Gastroesophageal sphincter (tissue), 4 donors: ENCODE measurements at places on chromosomes 7 and 10.
A peak's percentile ranks its signal among the peaks of the same experiment; 100 is the strongest.

DNA sequence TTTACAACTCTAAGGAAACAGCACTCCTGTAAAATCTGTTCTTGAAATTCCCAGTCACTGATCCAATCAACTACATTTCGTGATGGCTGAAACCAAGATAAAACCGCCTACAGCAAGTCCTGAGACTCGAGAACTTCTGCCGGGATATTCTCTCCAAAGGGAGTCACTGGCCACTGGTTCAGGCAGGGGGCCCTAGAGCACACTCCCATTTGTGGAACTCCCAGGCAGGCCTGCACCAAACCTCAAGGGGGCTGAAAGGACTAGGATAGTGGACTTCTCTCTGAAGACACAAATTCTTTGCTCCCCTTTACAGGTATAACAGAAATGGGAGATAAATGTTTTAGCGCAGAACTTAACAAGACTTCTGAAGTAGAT, 16.3 kb downstream of the CYTH3 start:
- no peak overlapping the region for H3K27ac ChIP-seq
- H3K27me3 ChIP-seq, result no peaks in the 10 kb centered on the region
- no peak for ATAC-seq
- H3K4me1 ChIP-seq, result no peaks in the 10 kb centered on the region

DNA sequence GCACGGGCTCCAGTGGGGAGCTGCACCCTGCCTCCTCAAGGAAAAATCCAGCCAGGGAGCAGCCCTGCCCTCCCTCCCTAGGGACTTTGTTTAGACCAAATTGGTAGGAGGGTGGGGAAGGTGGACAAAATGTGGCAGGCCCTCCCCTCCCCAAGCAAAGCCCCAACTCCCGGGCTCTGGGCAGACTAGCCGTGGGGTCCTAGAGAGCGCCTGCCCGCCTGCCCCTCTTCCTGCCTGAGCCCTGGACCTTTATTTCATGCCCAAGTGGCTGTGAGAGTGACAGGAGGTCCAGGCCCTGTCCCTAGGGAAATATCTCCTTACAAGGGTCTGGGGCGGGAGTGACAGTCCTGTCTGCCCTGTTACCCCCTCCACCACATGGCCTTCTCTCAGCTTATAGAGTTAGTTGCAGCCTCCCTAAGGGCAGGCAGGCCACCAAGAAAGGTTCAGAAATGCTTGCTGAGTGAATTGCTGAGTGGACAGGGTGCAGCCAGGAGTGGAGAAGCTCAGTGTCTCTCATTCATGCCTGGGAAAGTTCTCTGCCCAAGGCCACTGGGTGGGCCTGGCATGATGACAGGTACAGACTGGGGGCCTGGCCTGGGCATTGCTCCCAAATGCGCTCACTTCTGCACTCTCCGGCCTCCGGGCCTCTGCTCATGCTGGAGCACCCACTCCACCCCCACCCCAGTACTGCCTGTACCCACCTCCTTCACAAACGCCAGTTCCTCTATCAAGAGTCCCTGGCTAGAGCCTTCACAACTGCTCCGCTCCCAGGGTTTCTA, 25.2 kb downstream of the DNAJB12 start:
- H3K36me3 ChIP-seq, result peaks cover 6% of the 10 kb centered on the region
- H3K4me1 ChIP-seq, result peaks cover 46% of the 10 kb centered on the region
- no peak overlapping the region for H3K4me3 ChIP-seq

DNA sequence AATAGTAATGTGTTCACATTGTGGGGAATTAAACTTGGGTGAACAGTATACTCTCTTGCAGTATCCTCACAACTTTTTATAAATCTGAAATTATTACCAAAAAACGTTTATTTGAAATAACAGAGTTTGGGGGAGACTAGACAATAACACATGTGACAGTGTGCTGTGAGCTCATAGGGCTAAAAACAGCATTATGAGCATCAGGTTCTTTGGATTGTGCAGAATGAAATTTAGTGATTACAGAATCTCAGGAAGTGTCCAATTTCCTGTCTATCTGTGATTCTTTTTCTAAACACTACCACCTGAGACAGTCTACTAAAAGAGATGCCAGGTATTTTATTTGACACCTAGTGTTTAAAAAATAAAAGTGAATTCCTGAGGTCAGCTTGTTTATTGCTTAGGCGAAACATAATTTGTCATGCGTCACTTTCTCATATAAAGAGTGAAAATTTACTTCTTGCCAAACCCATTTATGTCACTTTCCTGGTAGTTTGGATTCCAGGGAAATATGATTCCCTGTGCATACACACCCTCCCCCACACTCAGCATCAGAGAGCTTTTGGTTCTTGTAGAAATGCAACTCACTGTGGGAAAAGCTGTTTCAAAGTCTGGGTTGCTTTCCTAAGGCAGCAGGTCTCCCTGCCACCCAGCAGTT, 71.2 kb downstream of the AOAH start:
- peaks cover 2% of the 10 kb centered on the region for H3K4me1 ChIP-seq
- H3K36me3 ChIP-seq, result no peaks in the 10 kb centered on the region
- no peak for ATAC-seq
- no peaks in the 10 kb centered on the region for H3K27me3 ChIP-seq
- no peak overlapping the region for H3K27ac ChIP-seq
- H3K4me3 ChIP-seq, result no peak overlapping the region

DNA sequence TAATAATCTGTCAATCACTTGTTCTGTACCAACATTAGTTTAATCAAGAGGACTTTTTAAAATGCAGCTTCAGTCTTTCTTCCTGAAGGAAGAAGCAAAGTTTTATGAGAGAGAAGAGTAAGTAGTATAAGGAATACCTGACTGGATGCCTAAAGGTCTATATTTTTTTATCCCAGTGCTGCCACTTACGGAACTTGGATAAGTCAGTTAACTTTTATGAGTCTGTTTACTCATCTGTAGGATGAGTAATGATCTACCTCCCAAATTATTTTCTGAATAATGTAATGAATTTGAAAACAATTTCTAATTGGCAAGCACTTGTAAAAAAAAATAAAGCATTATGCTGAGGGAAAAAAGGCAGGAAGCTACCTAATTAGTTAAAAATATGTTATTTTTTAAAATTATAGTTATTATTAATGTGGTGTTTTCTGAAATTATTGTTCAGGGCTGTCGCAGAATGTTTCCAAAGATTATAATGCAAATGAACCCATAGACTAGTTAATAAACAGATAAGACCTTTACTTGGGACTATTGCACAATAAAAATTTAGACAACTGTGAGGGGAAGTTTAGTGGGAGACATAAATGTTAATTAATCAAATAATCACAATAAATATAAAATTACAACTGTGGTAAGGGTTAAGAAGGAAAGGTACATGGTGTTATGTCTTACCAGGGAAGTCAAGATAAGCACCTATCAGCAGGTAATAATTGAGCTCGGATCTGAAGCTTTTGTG, 24.6 kb downstream of the SLK start:
- H3K4me1 ChIP-seq, result no peaks in the 10 kb centered on the region
- no peak for ATAC-seq
- H3K27me3 ChIP-seq, result no peaks in the 10 kb centered on the region
- no peaks in the 10 kb centered on the region for H3K36me3 ChIP-seq

- H3K27ac ChIP-seq, result no peak overlapping the region
- H3K4me3 ChIP-seq, result no peak overlapping the region
- no peaks in the 10 kb centered on the region for H3K36me3 ChIP-seq
- H3K4me1 ChIP-seq, result no peaks in the 10 kb centered on the region
- ATAC-seq, result no peak
- H3K27me3 ChIP-seq, result peaks cover 39% of the 10 kb centered on the region
Measured at GRCh38 chr10:46550076-46550790, 6.2 kb downstream of the GPRIN2 start.

DNA sequence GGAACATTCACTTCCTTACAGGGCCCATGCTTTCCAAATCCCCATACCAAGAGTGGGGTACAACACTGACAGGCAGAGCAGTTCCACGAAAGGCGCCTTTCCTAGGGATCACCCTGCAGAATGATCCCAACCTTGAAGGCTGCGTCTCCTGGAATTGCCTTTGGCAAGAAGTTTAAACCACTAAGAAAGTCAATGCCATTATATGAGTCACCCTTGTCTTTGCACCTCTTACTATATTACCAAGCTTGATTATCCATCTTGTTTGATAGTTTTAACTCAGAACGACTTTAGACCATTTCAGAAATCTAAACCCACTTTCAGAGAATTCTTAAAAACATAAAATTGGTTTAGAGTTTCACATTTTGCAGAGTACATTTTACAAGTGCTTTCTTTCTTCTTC, 282.1 kb downstream of the ARHGAP12 start:
- ATAC-seq, result no peak
- no peaks in the 10 kb centered on the region for H3K27me3 ChIP-seq
- H3K27ac ChIP-seq, result no peak overlapping the region

GRCh38 chr7:73451780-73452398, 18.3 kb downstream of the FZD9 start:
- H3K27ac ChIP-seq, result no peak overlapping the region
- no peaks in the 10 kb centered on the region for H3K36me3 ChIP-seq
- H3K27me3 ChIP-seq, result no peaks in the 10 kb centered on the region
- no peaks in the 10 kb centered on the region for H3K4me1 ChIP-seq
- ATAC-seq, result peak; percentile 63

GRCh38 chr10:17222329-17222728, 5.7 kb upstream of the VIM start:
- no peak overlapping the region for H3K27ac ChIP-seq
- no peaks in the 10 kb centered on the region for H3K36me3 ChIP-seq

DNA sequence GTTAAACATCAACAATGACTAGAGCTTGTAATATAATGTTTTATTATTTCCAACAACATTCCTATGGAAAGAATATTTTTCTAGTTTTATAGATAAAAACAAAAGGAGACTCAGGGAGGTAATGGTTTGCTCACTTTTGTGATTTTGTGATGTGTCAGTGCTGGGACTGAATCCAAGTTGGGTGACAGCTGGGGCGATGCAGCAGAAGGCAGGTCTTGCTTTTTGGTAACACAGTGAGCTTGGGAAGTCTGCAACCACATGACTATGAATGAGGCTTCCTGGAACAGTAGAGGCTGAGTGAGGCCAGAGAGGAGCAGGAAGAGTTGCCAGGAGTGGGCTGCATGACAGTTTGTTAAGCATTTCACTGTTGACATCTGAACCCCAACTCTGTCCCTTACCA, 4.9 kb upstream of the YKT6 start:
- no peaks in the 10 kb centered on the region for H3K4me1 ChIP-seq
- no peak overlapping the region for H3K4me3 ChIP-seq
- no peak for ATAC-seq
- H3K27ac ChIP-seq, result no peak overlapping the region

DNA sequence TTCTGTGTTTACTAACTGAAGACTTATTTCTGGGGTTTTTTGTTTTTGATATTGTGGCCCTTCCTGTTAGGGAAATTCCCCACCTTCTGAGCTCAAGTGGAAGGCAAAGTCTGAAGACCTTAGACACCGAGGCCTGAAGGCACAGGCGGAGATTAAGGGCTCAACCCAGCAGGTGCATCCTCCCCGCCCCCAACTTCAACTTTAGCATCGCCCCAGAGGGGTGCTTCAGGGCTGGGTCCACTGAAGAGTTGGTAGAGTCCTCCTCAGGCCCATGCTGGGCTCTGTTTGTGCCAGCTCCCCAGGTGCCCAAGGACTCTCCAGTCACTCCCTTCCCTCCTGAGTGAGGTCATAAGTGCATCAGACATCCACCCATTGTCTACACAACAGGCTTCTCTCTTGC, 9.4 kb upstream of the PPIA start:
- no peaks in the 10 kb centered on the region for H3K4me1 ChIP-seq
- no peak overlapping the region for H3K27ac ChIP-seq
- ATAC-seq, result no peak
- H3K27me3 ChIP-seq, result no peaks in the 10 kb centered on the region

- no peak overlapping the region for H3K27ac ChIP-seq
- H3K4me1 ChIP-seq, result peaks cover 3% of the 10 kb centered on the region
- no peak overlapping the region for H3K4me3 ChIP-seq
- ATAC-seq, result no peak
Measured at GRCh38 chr7:107119376-107120105, 49.3 kb upstream of the HBP1 start.

- ATAC-seq, result no peak
- no peak overlapping the region for H3K4me3 ChIP-seq
Measured at GRCh38 chr7:141360803-141361202, 190.4 kb upstream of the AGK start.

GRCh38 chr10:132961787-132962622, 19.6 kb upstream of the CFAP46 start:
- peak overlapping the region; percentile 48 for H3K4me3 ChIP-seq
- H3K4me1 ChIP-seq, result no peaks in the 10 kb centered on the region
- ATAC-seq, result peak; percentile 60
- no peak overlapping the region for H3K27ac ChIP-seq
- no peaks in the 10 kb centered on the region for H3K36me3 ChIP-seq

DNA sequence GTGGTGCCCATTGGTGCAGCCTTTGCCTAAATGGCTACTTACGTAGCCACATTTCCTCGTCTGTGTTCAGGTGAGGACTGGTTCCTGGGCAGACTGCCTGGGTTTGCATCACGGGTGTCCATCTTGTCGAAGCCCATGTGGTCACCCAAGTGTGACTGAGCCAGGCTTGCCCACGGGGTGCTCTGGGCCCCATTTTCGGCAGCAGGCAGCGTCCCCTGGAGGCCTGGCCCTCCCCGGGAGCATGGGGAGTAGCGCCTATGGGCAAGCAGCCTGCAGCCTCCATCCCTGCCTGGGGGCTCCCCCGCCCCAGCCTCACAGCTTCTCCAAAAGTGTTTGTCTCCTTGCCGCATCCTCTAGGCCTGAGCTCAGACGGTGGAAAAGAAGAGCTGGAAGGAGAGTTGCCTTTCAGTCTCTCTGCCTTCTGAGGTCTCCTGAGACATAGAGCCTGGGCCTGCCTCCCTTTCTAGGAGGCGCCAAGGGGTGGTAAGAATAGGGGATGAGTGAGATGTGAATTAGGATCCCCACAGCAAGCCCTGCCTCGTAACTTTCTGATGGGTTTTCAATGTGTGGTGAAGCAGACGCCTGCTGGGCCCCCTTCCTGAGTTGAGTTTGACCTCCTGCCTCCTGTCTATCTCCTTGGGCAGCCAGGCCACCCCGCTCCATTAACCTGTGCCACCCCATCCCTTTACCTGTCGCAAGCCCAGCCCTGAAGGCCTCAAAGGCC, 42.7 kb downstream of the HTRA1 start:
- ATAC-seq, result no peak
- no peak overlapping the region for H3K27ac ChIP-seq
- no peaks in the 10 kb centered on the region for H3K27me3 ChIP-seq
- peaks cover 44% of the 10 kb centered on the region for H3K4me1 ChIP-seq

- no peaks in the 10 kb centered on the region for H3K4me1 ChIP-seq
- no peak overlapping the region for H3K4me3 ChIP-seq
- H3K36me3 ChIP-seq, result no peaks in the 10 kb centered on the region
- no peaks in the 10 kb centered on the region for H3K27me3 ChIP-seq
- ATAC-seq, result no peak
- no peak overlapping the region for H3K27ac ChIP-seq
Measured at GRCh38 chr7:132869166-132869861, 212.6 kb downstream of the CHCHD3 start.

DNA sequence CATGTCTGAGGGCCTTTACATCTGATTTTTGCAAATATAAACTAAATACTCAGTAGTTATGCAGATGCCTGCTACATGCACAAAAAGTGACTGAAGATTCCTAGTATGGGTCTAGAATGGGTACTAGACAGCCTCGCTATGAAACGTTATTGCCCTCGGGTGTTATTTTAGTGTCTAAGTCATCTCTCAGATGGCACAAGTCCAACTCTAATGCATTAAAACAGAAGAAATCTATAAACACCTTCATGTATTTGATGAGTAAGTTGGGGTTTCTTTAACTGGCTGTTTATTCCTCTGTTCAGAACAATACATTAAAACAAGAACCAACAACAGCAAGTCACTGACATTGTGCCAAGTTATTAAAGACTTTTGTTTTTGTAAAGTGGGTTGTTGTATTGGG, 41.6 kb downstream of the TEX36 start:
- no peaks in the 10 kb centered on the region for H3K4me1 ChIP-seq
- no peak overlapping the region for H3K4me3 ChIP-seq
- no peaks in the 10 kb centered on the region for H3K36me3 ChIP-seq
- H3K27me3 ChIP-seq, result peaks cover 14% of the 10 kb centered on the region
- no peak for ATAC-seq
